ENCODE measurements at places on chromosomes 3 and 15.

DNA sequence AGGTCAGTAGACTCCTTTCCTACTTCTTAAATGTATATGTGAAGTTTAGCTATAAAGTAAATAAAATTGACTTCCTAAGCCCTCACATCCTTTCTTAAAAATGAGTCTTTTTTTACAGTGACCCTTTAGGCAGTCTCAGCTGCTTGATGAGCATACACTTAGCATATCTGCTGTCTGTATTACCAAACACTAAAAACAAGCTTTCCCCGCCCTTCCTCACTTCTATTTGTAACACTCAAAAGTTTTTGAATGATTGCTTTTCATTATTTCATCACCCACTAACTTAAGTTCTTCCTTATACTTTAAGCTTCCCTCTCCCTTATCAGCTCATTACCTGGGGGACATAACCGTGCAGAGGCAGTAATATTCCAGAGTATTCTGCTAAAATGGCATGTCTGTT is 89.4 kb downstream of the PLOD2 start:
- DNase-seq: no peak

DNA sequence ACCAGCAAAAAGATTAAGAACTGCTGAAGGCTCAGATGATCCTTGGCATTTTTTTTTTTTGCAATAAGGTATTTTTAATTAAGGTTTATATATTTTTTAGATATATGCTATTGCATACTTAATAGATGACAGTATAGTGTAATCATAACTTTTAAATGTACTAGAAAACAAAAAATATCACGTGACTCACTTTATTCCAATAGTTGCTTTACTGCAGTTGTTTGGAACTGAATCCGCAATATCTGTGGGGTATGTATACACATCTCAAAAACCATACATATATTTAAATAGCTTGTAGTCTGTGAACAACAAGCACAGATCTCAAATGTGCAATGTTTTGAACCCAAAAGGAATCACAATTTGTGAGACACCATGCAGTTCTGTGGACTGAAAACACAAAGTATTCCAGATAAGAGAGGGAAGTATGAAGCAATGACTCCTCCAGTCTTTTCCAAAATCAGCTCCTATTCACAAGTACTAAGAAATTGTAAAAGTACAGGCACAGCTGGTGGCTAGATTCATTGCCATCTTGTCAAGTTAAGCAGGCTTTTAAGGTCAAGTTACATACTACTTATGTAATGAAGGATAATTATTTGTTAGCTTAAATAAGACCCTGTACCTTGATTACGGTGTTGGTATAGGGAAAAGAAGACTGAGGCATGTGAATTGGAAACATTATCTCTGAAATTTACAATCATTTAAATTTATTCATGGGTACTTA is 331.1 kb downstream of the TBC1D5 start:
- DNase-seq: no peak

GRCh38 chr15:38164507-38164906 is 88.1 kb upstream of the SPRED1 start:
- DNase-seq: no peak

DNA sequence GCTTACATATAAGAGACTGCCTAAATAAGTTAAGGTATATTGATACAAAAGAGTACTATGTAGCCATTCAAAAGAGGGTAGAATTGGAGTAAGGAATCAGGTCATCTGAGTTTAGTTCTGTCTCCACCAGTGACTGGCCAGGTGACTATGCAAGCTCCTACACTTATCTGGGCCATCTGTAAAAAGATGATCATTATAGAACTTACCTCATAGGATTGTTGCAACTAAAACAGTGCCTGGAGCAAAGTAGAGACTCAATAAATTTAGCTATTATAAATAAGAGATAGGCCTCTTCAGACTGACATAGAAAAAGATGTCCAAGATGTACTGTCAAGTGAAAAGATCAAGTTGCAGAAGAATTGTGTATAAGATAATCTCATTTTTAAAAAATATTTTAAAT is 1.7 kb upstream of the ATP8B4 start:
- DNase-seq: no peak

DNA sequence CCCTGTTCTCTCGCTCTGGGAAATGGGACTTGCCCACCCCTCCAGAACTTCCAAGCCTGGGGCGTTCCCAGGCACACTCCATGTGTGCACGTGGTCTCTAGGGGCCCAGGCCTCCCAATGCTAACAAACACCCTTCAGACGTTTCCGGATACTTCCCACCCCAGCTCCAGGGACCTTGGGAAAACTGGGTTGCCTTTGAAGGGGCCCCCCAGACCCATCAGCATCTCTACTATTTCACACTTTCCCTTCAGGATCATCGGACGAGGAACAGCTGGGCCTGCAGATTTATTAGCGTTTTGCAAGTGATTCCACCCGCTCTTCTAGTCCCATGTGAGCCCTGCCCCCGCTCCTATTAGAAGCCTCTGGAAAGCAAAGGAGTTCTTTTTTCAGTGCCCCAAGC is 63.2 kb downstream of the MAGEF1 start:
- DNase-seq: no peak

- DNase-seq: no peak
These were observed 298.2 kb upstream of the SATB1 start for GRCh38 chr3:18723206-18723810.

DNA sequence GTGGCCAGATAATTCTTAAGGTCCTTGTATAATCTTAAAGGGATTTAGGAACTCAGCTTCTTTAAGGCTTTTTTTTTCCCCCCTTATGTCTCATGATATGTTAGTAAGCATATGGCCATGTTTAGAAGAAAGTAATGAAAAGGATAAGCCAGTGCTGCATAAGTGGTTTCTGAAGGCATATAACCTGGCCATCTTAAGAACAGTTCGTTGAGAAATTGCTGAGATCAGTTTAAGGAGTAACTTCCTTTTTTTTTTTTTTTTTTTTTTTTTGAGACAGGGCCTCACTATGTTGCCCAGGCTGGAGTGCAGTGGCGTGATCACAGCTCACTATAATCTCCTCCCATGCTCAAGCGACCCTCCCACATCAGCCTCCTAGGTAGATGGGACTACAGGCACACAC is 51.7 kb downstream of the UBE2E2 start:
- DNase-seq: no peak

- no peak for DNase-seq
These were observed 82.0 kb upstream of the XXYLT1 start for GRCh38 chr3:195352895-195353488.

DNA sequence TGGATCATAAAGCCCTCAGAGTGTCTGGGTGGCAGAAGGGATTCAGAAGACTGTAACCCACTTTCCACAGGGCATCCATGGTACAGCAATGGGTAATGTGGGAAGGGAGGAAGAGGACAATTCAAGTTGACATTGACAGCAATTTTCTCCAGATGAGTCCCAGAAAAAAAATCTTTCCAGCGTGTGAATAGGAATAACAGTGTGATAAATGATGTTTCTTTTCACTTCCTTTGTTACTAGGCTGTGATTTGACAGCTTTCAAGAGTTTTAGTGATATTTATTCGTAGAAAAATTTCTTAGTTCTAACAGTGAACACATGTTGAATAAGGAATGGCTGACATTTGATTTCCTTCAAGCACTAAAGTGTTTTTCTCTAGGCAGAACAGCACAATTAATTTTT is 186.4 kb downstream of the CADPS start:
- DNase-seq: no peak

GRCh38 chr3:187838016-187838540 is 92.8 kb upstream of the BCL6 start:
- DNase-seq: no peak

GRCh38 chr3:191020730-191021396 is 158.4 kb upstream of the GMNC start:
- no peak for DNase-seq

GRCh38 chr3:122349171-122349570 is 24.1 kb downstream of the CSTA start:
- no peak for DNase-seq

- DNase-seq: no peak
These were observed 229.7 kb upstream of the KCNMB2 start for GRCh38 chr3:178306432-178307115.
